Activated CD8-positive, alpha-beta memory T cell treated with anti-CD3 and anti-CD28 coated beads, Interleukin-2, amount 10 ng/mL, durations not matched to agents 7 days and 5 days (primary cell): ENCODE measurements at places on chromosomes 16 and 17.

DNA sequence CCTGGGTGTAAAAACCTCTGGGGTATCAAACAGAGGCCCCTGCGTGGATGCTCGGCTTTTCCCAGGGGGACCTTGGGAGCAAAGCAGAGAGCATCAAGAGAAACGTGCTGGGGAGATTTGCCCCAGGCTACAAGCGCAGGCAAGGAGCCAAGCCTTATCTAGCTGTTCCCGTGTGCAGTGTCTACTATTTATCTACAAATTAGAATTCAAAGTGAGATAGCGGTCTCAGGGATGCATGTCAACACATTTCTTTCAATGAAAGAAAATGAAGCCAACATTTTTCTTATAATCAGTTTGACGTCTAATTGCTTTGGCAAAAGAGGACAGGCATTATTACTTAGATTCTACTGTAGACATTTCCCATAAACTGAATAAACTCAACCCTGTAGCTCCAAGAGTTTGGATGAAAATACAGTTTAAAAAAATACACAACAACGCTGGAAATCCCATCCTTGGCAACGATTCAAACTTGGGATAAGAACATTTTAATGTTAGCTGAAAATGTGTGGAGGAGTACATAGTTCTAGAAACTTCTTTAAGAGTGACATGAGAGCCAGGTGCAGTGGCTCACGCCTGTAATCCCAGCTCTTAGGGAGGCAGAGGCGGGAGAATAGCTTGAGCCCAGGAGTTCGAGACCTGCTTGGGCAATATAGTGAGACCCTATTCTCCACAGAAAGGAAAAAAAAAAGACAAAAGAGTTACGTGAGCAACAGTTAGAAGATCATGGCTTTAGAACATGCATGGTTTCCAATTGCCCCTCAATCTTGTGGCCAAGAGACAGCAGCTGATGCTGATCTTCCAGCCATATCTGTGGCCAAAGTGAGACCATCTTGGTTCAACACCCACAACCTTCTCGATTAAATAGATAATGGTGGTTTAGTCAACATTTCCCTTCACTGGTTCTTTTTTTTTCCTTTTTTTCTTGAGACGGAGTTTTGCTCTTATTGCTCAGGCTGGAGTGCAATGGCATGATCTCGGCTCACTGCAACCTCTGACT, 7.2 kb downstream of the SPNS3 start:
- no peak overlapping the region for H3K4me3 ChIP-seq
- peaks cover 40% of the 10 kb centered on the region for H3K4me1 ChIP-seq
- peak; percentile 52 for DNase-seq

DNA sequence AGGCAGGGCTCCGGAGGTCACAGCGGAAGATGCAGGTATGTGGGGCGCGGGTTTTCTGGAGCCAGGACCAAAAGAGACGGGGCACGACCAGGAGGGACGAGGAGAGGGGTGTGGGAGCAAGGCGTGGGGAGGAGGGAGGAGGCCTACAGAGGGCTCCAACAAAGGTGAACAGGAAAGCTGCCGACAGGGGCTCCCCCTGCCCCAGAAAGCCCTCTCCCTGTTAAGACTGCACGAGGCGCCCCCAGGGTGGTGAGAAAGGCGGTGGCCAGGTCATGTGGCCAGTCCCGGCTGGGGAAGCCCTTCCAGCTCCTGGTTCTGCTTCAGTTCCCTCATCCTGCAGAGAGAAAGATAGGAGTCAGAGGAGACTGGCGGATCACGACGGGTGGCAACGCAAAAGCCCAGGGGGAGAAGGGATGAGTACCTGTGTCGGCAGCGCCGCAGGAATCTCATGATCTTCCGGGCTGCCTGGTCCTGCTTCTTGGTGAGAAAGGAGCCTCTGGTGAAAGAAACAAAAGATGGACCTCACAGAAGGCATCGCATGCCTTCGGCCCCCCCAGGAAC, 949 bp upstream of the SPAG7 start:
- no peaks in the 10 kb centered on the region for H3K27me3 ChIP-seq
- H3K4me3 ChIP-seq, result no peak overlapping the region
- peaks cover 36% of the 10 kb centered on the region for H3K4me1 ChIP-seq
- H3K36me3 ChIP-seq, result peaks cover 39% of the 10 kb centered on the region
- no peak overlapping the region for H3K27ac ChIP-seq

- peaks cover 19% of the 10 kb centered on the region for H3K4me1 ChIP-seq
- H3K36me3 ChIP-seq, result no peaks in the 10 kb centered on the region
- no peak overlapping the region for H3K27ac ChIP-seq
- peaks cover 72% of the 10 kb centered on the region for H3K27me3 ChIP-seq
These were observed 1.0 kb downstream of the NOG start for GRCh38 chr17:56594320-56595107.

DNA sequence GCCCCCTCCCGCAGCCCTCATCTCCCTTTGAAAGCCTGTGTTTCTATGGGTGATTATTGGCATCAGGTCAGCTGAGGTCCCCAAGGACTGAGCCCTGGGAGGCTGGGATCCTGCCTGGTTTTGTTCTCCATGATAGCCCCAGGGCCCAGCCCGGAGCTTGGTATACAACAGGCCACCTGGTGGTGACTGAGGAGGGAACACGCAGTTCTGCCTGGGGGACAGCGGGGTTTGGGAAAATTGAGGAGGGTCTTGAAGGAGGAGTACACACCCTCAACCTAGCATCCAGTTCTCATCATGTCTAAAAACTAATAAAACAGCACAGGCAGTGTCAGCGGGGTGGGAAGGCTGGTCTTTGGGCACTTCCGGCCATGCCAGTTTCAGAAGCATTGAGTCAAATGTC, 335.1 kb downstream of the CPPED1 start:
- no peaks in the 10 kb centered on the region for H3K4me1 ChIP-seq
- no peak overlapping the region for H3K4me3 ChIP-seq
- DNase-seq, result no peak
- no peak overlapping the region for H3K27ac ChIP-seq

DNA sequence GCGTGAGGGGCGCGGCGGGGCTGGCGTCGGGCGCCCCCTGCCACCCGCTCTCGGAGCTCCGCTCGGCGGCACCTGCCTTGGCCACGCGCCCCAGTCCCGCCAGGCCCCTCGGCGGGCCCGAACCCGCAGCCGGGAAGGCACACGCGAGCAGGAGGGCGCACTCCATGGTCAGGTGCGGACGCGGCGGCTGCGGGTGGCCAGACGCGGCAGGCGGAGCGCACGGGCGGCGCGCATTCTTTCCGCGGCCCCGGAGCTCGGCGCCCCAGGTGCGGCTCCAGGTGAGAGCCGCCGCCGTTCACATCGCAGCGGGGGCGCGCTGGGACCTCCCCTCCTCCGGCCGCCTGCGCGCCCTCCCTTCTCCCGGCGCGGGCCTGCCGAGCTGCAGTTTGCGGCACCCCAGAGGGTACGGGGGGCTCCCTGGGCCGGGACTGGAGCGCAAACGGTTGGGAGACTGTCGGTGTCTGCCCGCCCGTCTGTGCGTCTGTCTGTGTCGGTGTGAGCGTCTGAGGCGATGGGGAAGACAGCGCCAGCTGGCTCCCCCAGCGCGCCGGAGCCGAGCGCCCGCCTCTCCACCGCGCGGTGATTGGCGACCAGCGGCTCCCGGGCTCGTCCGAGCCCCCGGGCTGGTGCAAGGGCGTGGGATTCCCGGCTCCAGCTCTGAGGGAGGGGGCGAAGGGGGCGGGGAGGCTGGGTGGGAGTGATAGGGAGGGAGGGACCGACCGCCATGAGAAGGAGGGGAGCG, at the start of gene ADAMTS18:
TSS of gene ADAMTS18 (minus strand) at position 505 of the 742 bp plus-strand sequence. CDS start at position 166, 339 bp downstream.
- H3K4me3 ChIP-seq, result no peak within 1 kb of the TSS
- no peaks in the 10 kb centered on the region for H3K4me1 ChIP-seq
- H3K27me3 ChIP-seq, result peaks cover 44% of the 10 kb centered on the region
- no peaks in the 10 kb centered on the region for H3K36me3 ChIP-seq
- no peak within 1 kb of the TSS for H3K27ac ChIP-seq
- DNase-seq, result no peak

- no peak overlapping the region for H3K27ac ChIP-seq
- DNase-seq, result no peak
- H3K27me3 ChIP-seq, result peaks cover 45% of the 10 kb centered on the region
- no peaks in the 10 kb centered on the region for H3K36me3 ChIP-seq
These were observed 1.1 kb downstream of the RPRML start for GRCh38 chr17:46977750-46978488.

GRCh38 chr16:12089492-12090150, 113.1 kb downstream of the SNX29 start:
- H3K27me3 ChIP-seq, result no peaks in the 10 kb centered on the region
- H3K36me3 ChIP-seq, result no peaks in the 10 kb centered on the region
- DNase-seq, result no peak
- H3K4me3 ChIP-seq, result peak overlapping the region; percentile 27
- H3K4me1 ChIP-seq, result peaks cover 11% of the 10 kb centered on the region

- H3K36me3 ChIP-seq, result no peaks in the 10 kb centered on the region
- peak within 1 kb of the TSS; percentile 56 for H3K4me3 ChIP-seq
- H3K27ac ChIP-seq, result no peak within 1 kb of the TSS
- DNase-seq, result peak; percentile 61
- peaks cover 76% of the 10 kb centered on the region for H3K27me3 ChIP-seq
These were observed at the start of gene SRCIN1 for GRCh38 chr17:38605841-38606645. SRCIN1 (minus strand) TSS chr17:38605952; CDS start chr17:38605705, 247 bp downstream.

- peak overlapping the region; percentile 70 for H3K27ac ChIP-seq
- peaks cover 3% of the 10 kb centered on the region for H3K36me3 ChIP-seq
- DNase-seq, result no peak
These were observed 610 bp downstream of the RFNG start for GRCh38 chr17:82050761-82051641.

- H3K4me3 ChIP-seq, result peak overlapping the region; percentile 36
- no peaks in the 10 kb centered on the region for H3K27me3 ChIP-seq
- H3K27ac ChIP-seq, result peak overlapping the region; percentile 52
- peaks cover 28% of the 10 kb centered on the region for H3K4me1 ChIP-seq
- no peak for DNase-seq
These were observed 31.2 kb downstream of the XYLT1 start for GRCh38 chr16:17439580-17439979.

GRCh38 chr17:11553135-11553534, 45.1 kb upstream of the DNAH9 start:
- no peak overlapping the region for H3K4me3 ChIP-seq
- DNase-seq, result no peak
- H3K36me3 ChIP-seq, result no peaks in the 10 kb centered on the region

GRCh38 chr17:60398227-60398959, 6.5 kb upstream of the USP32 start:
- peak overlapping the region; percentile 81 for H3K27ac ChIP-seq
- H3K4me3 ChIP-seq, result no peak overlapping the region
- peaks cover 3% of the 10 kb centered on the region for H3K36me3 ChIP-seq
- no peak for DNase-seq

DNA sequence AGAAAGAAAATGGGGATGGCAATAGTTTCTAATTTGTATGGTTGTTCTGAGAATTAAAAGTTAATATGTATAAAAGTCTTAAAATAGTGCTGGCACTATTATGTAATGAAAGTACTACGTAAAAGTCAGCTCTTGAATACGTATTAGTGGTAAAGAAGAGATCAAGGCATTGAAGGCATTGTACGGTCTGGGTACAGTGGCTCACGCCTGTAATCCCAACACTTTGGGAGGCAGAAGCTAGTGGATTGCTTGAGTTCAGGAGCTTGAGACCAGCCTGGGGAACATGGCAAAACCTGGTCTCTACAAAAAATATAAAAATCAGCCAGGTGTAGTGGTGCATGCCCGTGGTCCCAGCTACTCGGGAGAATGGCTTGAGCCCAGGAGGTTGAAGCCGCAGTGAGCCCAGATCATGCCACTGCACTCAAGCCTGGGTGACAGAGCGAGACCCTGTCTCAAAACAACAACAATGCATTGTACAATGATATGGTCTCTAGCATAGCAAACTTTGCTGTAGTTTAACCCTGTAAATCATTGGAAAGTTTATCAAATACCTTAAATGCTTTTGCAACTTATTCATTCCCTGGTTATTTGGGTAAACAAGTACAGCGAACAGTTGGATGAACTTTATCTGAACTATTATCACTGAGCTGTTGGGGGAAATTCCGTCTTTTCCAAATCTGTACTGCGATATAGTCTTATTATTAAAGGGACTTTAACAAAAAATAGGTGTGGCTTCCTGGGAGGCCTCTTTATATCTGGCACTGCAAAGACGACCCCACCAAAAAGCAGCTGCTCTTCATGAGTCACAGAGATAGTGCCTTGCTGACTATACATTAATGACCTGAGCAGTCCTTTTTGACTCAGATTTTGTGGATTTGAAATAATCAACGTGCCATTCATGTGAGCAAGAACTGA, 73.6 kb downstream of the GPRC5B start:
- no peak overlapping the region for H3K4me3 ChIP-seq
- no peak for DNase-seq
- H3K27me3 ChIP-seq, result peaks cover 3% of the 10 kb centered on the region
- no peak overlapping the region for H3K27ac ChIP-seq
- H3K4me1 ChIP-seq, result peaks cover 19% of the 10 kb centered on the region

DNA sequence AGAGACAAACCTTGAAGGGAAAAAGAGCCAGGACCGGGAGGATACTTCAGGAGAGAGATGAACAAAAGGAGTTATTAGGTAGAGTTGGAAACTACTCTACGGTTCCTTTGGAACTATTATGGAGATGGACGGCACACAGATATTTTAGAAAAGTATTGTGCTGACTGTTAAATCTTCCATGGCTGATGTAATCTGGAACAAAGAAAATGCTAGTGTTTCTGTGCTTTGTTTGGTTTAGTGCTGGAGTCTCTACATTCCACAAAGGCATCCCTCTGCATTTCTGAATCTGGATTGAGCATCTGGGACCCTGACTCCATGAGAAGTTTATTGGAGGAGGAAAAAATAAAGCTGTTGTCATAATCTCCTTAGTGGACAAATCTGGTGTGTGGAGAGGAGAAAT, 57.2 kb downstream of the RPGRIP1L start:
- H3K27me3 ChIP-seq, result no peaks in the 10 kb centered on the region
- H3K4me3 ChIP-seq, result no peak overlapping the region
- H3K4me1 ChIP-seq, result no peaks in the 10 kb centered on the region

DNA sequence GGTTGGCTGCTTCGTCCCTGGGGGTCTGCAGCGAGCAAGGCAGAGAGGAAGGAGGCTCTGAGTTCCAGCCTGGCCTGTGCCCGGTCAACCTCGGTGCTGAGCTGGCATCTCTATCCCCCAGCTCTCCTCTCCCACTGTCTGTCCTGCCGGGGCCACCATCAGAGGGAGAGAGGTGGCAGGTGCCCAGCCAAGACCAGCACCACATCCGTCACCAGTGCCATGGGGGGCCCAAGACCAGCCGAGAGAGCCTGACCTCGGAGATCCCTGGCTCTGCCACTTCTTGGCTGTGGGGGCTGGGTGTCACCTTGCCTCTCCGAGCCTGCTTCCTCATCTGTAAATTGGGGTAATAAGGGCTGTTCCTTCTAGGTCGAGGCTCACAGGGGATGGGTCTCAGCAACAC, 560 bp upstream of the P2RX1 start:
- no peaks in the 10 kb centered on the region for H3K36me3 ChIP-seq
- H3K27ac ChIP-seq, result peak overlapping the region; percentile 61
- H3K4me1 ChIP-seq, result peaks cover 30% of the 10 kb centered on the region
- no peak overlapping the region for H3K4me3 ChIP-seq

GRCh38 chr17:81429821-81430551, 34.7 kb downstream of the BAHCC1 start:
- no peak overlapping the region for H3K4me3 ChIP-seq
- peaks cover 4% of the 10 kb centered on the region for H3K4me1 ChIP-seq
- no peak for DNase-seq
- no peaks in the 10 kb centered on the region for H3K36me3 ChIP-seq
- peaks cover 22% of the 10 kb centered on the region for H3K27me3 ChIP-seq
